ENCODE measurements at places on chromosomes 3 and 15. TPM values are rescaled to one million over a fixed set of nuclear protein-coding genes. Genes with fewer than 3 reads are reported as not detected.

- H3K36me3 ChIP-seq, result no peaks in the 10 kb centered on the region
- no peak for DNase-seq
- H3K4me3 ChIP-seq, result no peak overlapping the region
Observed at GRCh38 chr15:35104526-35105147, 19.5 kb upstream of the NANOGP8 start.

GRCh38 chr3:43921056-43921648 is 230.4 kb downstream of the ABHD5 start:
- DNase-seq, result no peak
- H3K27me3 ChIP-seq, result no peaks in the 10 kb centered on the region
- H3K4me1 ChIP-seq, result peaks cover 7% of the 10 kb centered on the region
- H3K4me3 ChIP-seq, result no peak overlapping the region
- H3K27ac ChIP-seq, result no peak overlapping the region
- no peaks in the 10 kb centered on the region for H3K36me3 ChIP-seq

DNA sequence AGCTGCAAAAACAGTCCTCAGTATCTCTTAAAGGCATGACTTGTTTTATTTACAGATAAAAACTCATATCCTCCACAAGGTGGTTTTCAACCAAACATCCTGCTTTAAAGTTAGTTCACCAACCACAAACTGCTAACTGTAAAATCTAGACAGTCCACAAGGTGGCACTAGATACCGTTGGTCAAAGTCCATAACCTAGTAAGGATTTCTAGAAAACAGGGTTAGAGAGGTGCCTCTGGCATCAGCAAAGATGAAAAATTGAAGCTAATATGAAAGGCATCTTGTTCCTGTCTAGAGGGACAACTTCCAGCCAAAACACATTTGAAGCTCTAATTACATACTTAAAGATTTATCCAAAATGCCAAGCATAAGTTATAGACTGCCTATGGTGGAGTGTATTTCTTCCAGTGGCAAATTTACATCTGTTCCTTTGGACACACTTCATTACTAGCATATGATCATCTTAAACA is 56.0 kb downstream of the ZMAT3 start:
- H3K4me3 ChIP-seq, result no peak overlapping the region
- no peaks in the 10 kb centered on the region for H3K27me3 ChIP-seq
- DNase-seq, result peak; percentile 49
- no peak overlapping the region for H3K27ac ChIP-seq

The NDUFB5 gene
- 73.7 TPM for total RNA-seq

- H3K36me3 ChIP-seq, result no peaks in the 10 kb centered on the region
- H3K27me3 ChIP-seq, result no peaks in the 10 kb centered on the region
- H3K4me3 ChIP-seq, result no peak overlapping the region
Observed at GRCh38 chr15:61038387-61038786, 190.7 kb downstream of the RORA start.

- no peak for DNase-seq
- H3K4me3 ChIP-seq, result peak overlapping the region; percentile 99
- H3K27ac ChIP-seq, result peak overlapping the region; percentile 83
- peaks cover 39% of the 10 kb centered on the region for H3K4me1 ChIP-seq
- no peaks in the 10 kb centered on the region for H3K27me3 ChIP-seq
Observed at GRCh38 chr15:75639191-75639708, 774 bp downstream of the IMP3 start.

DNA sequence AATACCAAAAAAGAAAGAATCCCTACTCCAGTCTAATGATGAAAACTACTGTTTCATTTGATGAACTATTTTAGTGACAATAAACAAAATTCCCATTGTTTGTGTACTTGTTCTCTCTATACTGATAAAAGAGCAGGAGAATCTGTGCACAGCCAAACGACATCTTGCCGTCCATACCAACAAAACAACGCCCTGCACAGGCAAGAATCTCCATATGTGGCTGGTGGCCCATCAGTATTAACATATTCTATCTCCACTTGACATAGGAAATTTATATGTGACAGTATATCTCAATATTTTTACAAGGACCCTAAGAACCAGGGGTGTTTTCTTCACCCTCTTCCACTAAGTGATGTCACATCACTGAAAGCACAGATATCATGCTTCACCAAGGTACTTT is 279.5 kb downstream of the ULK4 start:
- H3K4me3 ChIP-seq, result no peak overlapping the region
- peaks cover 16% of the 10 kb centered on the region for H3K4me1 ChIP-seq
- no peaks in the 10 kb centered on the region for H3K27me3 ChIP-seq
- no peak for DNase-seq
- no peak overlapping the region for H3K27ac ChIP-seq

- H3K27me3 ChIP-seq, result no peaks in the 10 kb centered on the region
- peaks cover 11% of the 10 kb centered on the region for H3K36me3 ChIP-seq
- H3K27ac ChIP-seq, result peak overlapping the region; percentile 93
- peaks cover 32% of the 10 kb centered on the region for H3K4me1 ChIP-seq
- DNase-seq, result peak; percentile 3
Observed at GRCh38 chr3:88059380-88060170, 520 bp downstream of the ZNF654 start.

The EHHADH gene
- 8.3 TPM for total RNA-seq

- DNase-seq, result no peak
- peaks cover 6% of the 10 kb centered on the region for H3K4me1 ChIP-seq
- no peak overlapping the region for H3K27ac ChIP-seq
- no peak overlapping the region for H3K4me3 ChIP-seq
- peaks cover 6% of the 10 kb centered on the region for H3K36me3 ChIP-seq
- no peaks in the 10 kb centered on the region for H3K27me3 ChIP-seq
Observed at GRCh38 chr15:65171428-65171827, 13.7 kb downstream of the CLPX start.

The BFSP2 gene
- not detected for total RNA-seq

- no peak overlapping the region for H3K27ac ChIP-seq
- H3K4me1 ChIP-seq, result no peaks in the 10 kb centered on the region
- DNase-seq, result no peak
- no peaks in the 10 kb centered on the region for H3K36me3 ChIP-seq
Observed at GRCh38 chr15:73915082-73915481, 11.2 kb upstream of the LOXL1 start.

The CCR1 gene
- 1.8 TPM for total RNA-seq

- H3K4me3 ChIP-seq, result no peak overlapping the region
- peaks cover 13% of the 10 kb centered on the region for H3K4me1 ChIP-seq
- no peak overlapping the region for H3K27ac ChIP-seq
- peak; percentile 74 for DNase-seq
- no peaks in the 10 kb centered on the region for H3K36me3 ChIP-seq
- peaks cover 3% of the 10 kb centered on the region for H3K27me3 ChIP-seq
Observed at GRCh38 chr3:62876064-62876463, 848 bp upstream of the CADPS start.

- no peak overlapping the region for H3K27ac ChIP-seq
- no peak overlapping the region for H3K4me3 ChIP-seq
- DNase-seq, result no peak
- H3K36me3 ChIP-seq, result no peaks in the 10 kb centered on the region
- H3K27me3 ChIP-seq, result no peaks in the 10 kb centered on the region
- H3K4me1 ChIP-seq, result peaks cover 17% of the 10 kb centered on the region
Observed at GRCh38 chr3:39850716-39851032, 41.3 kb downstream of the MYRIP start.
